ENCODE measurements at places on chromosomes 6 and 20.

GRCh38 chr6:159130846-159131245, 38.4 kb upstream of the FNDC1 start:
- DNase-seq = no peak

- DNase-seq = no peak
These were observed 9.1 kb downstream of the GRIK2 start for GRCh38 chr6:101402622-101403031.

DNA sequence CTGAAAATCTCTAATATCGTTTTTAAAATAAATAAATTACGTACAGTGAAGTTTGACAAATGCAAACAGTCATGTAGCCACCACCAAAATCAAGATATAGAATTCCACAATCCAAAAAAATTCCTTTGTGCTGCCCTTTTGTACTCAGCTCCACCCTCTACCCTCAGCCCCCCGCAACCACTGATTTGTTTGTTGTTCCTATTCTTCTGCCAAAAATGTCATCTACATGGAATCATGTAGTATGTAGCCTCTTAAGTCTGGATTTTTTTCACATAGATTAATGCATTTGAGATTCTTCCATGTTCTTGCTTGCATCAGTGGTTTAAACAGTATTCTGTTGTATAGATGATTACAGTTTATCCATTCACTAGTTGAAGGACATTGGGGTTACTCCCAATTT, 8.5 kb upstream of the REPS1 start:
- no peak for DNase-seq

DNA sequence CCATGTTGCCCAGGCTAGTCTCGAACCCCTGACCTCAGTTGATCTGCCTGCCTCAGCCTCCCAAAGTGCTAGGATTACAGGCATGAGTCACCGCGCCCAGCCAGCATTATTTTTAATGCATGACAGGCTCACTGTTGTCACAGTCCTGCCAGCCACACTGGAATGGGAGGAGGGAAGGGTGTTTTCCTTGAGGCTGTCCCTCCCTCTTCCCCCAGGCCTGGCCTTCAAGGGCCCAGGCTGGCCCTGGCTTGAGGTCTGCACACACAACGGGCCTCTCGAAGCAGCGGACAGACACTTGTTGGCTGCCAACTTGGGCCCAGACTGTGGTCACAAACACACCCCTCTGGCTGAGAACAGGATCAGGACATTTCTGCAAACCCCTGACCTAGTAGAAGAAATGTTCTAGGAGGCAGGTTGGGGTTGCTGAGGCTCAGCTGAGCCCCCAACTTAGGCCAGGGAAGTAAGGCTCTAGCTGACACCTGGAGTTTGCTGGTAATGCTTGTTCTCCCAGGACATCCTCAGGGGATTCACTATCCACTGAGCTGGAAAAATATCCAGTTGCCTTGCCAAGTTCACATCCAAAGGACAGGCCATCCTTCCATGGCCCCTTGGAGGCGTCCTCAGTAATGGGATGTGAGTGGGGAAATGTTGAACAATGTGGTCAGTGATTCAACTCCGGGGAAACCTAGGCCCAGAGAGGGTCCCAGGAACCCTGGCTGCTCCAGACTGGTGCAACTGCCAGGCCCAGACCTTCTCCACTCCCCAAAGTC, 9.9 kb downstream of the SNTA1 start:
- no peak for DNase-seq

- peak; percentile 32 for DNase-seq
These were observed at the start of gene STMND1 for GRCh38 chr6:17101422-17102257. STMND1 (plus strand) TSS chr6:17102050; CDS start chr6:17102258, 208 bp downstream.

DNA sequence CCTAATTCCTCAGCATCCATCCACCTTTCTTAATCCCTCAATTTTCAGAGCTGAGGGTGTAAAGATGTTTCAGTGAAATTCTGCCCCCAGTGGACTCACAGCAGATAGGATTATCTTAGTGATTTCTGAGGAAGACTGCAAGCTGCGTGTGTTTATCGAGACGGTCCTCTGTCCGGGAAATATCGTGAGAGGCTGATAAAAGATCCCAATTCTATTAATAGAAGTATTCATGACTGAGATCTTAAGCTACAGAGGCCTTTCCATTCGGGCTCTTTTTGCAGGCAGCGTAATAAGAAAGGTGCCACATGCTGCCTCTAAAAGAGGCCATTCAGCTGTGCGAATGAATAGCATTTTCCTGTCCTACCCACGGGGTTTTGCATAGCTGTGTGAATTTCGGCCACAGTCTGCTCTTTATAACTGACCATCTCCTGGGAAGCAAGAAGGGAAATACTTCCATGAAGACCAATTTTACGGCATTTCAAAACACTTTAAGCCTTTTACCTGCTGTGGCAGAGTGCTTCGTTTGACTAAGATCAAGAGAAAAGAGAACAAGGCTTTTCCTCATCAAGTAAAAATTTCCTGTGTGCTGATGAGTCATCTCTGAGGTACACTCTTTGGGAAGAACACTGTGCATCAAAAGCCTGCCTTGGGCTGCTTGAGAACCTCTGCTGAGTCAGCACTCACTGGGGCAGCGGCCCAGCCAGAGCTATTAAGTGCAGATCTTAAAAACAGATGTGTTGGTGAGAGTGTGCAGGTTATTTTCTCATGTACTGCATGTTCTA, 208.8 kb downstream of the ARHGAP18 start:
- DNase-seq = peak; percentile 100

- DNase-seq = no peak
These were observed 12.1 kb downstream of the RBCK1 start for GRCh38 chr20:420166-420620.

GRCh38 chr6:122831511-122831910, 42.5 kb downstream of the SMPDL3A start:
- no peak for DNase-seq

DNA sequence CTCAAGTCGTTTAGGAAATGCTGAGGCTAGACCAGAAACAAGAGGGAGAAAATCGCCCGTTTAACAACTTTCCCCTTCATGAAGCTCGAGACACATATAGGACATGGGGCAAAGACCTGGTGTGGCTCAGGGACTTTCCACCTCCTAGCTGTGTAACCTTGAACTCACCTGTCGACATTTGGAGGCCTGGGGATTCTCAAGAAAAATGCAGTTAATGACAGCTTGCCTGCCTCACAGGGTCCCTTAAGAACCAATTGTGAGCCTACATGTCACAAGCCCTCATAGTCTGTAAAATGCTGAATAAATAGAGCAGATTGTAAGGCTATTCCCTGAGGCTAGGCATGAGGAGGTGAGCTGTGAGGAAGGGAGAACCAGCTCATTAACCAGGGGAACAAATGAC, 35.1 kb downstream of the MGME1 start:
- no peak for DNase-seq

DNA sequence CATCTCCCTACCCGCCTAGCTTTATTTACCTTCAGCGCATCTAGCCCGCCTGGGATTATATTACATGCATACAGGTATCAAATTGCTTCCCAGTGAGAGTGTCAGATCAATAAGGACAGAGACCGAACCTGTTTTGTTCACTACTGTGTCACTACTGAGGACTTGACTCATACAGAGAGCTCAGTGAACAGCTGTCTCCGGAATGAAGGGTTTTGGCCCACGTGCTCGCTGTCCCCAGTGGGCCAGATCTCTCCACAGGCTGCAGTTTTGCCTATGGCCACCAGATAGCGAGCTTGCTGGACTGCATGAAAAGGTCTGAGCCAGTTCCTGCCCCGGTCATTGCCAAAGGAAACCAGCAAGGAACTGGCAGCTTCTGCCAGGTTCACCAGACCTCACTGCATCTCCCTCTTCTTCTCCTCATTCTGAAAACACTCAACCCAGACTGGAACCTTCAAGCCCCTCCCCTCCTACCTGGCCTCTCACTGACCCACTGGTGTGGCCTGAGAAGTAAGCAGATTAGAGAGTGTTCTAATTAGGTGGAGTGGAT, 150.8 kb downstream of the ZMYND8 start:
- DNase-seq = peak; percentile 68

- no peak for DNase-seq
These were observed 47.7 kb upstream of the PLCB4 start for GRCh38 chr20:9021216-9021615.

DNA sequence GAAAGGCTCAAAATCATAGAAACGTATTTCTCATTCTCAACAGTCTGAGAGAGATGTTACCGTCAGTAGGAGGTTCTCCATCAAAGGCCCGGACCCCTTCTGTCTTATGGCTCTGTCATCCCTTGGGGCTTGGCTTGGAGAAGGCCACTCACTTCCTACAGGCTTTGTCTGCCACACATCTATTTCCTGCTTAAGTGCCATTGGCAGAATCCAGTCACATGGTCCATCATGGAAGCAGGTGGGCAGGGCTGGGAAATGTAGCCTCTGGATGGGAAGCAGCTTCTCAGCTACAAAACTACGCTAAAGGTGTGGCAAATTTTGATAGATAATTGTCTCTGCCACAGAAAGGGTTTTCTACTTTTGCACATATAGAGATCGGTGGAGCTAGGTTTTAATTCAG, 12.6 kb upstream of the ZFP64 start:
- DNase-seq = no peak

DNA sequence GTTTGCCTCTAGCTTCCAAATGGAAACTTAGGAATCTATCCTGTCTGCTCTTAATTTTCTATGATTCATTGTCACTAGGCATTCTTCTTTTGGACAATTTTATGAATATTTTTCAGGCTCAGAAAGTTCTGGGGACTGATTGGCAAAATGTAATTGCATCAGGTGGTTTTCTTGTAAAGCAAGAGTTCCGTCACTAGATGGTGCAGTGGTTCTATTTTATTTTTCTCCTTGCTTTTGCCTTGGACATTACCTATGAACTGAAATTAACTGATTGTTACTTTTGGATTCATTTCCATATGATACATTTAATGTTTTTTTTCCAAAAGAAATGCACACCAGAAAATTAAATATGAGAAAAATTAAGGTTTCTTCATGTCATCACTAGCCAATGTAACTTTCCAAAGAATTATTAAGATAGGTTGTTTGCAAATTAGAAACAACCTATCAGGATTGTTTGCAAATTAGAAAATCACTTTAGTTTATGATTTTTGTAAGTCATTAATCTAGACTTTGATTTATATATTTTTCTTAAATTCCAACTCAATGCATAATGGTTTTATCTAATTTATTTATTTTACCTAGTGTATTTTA, 48.0 kb downstream of the TMEM170B start:
- peak; percentile 76 for DNase-seq

GRCh38 chr6:158780988-158781691, 38.0 kb downstream of the EZR start:
- DNase-seq = no peak

DNA sequence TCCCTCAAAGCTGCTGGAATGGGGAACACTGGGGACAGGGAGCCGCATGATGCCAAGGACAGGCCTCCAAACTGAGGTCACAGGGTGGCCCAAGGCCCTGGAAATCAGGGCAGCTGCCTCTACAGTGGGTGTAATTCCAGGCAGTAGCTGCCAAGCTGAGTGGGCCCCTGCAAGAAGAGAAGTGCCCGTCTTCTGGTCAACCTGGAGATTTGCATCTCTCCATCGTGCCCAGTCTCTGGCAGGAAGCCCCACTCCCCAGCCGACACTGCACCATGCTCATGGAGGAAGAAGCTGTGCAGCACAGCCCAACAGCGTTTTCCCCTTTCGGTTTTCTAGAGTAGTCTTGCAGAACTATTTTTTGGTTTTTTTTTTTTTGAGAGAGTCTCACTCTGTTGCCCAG, 2.2 kb upstream of the FAM209A start:
- no peak for DNase-seq

GRCh38 chr6:17856306-17856705, 131.1 kb downstream of the KIF13A start:
- no peak for DNase-seq

- peak; percentile 69 for DNase-seq
These were observed 19.4 kb downstream of the FAM50B start for GRCh38 chr6:3868544-3868943.

DNA sequence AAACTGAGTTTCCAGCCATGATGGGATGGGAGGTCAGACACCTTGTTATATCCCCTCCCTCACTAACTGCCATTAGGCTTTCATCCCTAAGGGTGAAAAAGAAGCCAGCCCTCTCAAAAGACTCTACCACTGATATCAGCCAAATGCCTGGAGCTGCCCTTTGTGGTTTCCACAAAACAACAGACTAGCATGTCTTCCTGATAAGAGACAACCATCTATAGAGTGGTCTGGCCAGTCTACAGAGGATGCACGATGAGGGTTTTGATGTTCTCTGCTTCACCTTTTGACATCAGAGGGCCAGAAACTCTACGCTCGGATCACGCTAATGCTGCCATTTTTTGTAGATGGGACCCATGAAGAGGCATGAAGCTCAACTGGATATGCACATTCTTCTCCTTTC, 61.7 kb upstream of the ARHGAP18 start:
- DNase-seq = no peak

DNA sequence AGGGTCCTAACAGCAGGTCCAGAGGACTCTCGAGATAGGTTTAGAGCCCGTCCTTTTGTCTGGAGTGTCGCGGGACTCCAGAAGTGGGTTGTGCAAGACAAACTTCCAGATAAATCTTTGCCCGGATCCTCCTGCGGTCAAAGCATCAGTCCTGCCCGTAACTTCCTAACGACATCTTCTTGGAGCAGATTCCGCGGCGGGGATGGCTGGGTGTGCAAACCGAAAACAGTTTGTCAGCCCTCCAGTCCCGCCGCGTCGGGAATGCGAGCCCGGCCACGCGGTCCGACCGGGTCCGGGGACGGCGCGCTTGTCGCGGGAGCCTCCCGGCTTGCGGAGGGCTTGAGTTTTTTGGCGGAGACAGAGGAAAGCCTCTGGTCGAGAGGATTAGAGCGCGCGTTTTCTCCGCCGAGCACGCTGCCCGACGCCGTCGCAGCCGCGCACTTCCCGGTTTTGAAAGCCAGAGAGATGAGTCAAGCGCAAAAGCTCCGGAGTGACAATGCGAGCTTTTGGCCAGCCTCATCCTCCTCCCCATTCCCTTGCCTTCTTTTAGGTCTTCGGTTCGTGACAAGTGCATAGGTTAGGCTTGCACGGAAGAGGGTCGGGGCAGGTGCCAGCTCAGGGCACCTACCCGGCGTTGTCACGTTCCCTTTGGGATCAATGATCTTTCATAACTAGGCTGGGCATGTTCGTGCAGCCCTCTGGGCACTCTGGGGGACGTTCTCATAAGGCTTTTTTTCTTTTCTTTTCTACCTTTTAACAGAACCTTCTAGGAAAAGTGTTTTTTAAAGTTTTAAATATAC, 91.3 kb upstream of the PRDM1 start:
- peak; percentile 63 for DNase-seq

- no peak for DNase-seq
These were observed 78.7 kb downstream of the AK9 start for GRCh38 chr6:109612268-109612667.

DNA sequence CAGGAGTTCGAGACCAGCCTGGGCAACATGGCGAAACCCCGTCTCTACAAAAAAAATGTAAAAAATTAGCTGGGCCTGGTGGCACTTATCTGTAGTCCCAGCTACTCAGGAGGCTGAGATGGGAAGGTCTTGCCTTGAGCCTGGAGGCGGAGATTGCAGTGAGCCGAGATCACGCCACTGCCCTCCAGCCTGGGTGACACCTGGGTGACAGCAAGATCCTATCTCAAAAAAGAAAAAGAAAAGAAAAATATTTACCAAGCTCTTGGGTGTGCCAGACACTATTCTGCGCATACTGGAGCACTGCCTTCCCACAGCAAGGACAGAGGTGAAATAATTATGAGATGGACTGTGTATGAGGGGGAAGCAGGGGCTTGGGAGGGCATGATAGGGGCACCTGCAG, 19.6 kb downstream of the POFUT1 start:
- DNase-seq = no peak

- no peak for DNase-seq
These were observed 6.2 kb downstream of the TRIM38 start for GRCh38 chr6:25968769-25969168.

GRCh38 chr6:111534231-111534751, 51.3 kb upstream of the REV3L start:
- peak; percentile 56 for DNase-seq

- no peak for DNase-seq
These were observed 37.2 kb downstream of the SLC22A2 start for GRCh38 chr6:160221423-160221822.

Measured in astrocyte of the spinal cord (primary cell).